SHP77 treated with DMSO at 0.1 percent for 48 hours (cell line): ENCODE measurements at places on chromosomes 4 and X.
A peak's percentile ranks its signal among the peaks of the same experiment; 100 is the strongest.

DNA sequence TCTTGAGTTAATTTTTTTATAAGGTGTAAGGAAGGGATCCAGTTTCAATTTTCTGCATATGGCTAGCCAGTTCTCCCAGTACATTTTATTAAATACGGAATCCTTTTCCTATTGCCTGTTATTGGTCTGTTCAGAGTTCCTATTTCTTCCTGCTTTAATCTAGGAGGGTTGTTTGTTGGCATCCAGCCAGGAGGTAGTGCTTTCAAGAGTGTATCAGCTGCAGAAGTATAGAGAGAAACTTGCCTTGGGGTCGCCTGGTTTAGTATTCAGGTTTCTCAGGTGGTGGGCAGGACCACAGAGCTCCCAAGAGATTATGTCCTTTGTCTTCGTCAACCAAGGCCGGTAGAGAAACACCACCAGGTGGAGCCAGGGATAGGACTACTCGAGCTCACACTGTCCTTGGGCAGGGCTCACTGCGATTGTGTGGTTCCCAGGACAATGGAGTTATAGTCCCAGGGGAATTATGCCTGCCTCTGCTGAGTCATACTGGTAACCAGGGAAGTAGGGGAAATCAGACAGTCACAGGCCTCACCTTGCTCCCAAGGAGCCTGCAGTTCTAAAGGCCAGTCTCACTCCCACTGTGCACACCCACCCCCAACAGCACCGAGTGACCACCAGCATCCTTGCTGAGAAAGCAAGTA is 168.1 kb downstream of the VSIG4 start:
- no peak for DNase-seq

DNA sequence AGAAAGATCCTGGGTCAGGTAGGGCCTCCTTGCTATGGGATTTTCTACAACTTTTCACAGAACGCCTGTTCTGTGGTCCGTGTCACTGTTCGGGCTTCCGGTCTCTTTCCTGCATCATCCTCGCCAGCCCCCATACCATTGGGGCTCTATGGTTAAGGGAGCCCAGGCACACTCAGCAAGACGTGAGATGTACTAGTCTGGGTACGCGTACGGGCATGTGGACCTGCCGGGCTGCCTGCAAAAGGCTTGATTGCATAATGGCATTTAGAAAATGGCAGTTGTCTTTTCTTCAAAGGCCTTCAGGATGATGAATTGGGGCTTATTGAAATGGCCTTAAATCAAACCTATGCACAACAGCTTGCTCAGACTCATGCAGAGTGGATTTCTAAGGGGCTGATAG is 86.7 kb downstream of the CNGA2 start:
- DNase-seq: no peak

- no peak for DNase-seq
Observed at GRCh38 chr4:48340276-48340964, 909 bp upstream of the SLAIN2 start.

GRCh38 chrX:117919755-117920154 is 196.9 kb downstream of the KLHL13 start:
- DNase-seq: no peak

DNA sequence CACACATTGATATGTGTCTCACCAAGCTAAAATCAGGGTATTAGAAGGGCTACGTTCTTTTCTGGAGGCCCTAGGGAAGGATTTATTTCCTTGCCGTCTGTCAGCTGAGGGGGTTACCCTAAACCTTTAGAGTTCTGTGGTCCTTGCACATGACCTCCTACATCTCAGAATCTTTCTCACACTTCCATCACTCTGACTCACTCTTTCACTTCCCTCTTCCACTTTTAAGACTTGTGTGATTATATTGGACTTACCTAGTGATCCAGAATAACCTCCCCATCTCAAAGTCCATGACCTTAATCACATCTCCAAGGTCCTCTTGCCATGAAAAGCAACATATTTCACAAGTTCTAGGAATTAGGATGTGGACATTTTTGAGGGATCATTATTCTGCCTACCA is 53.6 kb upstream of the FUNDC1 start:
- DNase-seq: no peak

DNA sequence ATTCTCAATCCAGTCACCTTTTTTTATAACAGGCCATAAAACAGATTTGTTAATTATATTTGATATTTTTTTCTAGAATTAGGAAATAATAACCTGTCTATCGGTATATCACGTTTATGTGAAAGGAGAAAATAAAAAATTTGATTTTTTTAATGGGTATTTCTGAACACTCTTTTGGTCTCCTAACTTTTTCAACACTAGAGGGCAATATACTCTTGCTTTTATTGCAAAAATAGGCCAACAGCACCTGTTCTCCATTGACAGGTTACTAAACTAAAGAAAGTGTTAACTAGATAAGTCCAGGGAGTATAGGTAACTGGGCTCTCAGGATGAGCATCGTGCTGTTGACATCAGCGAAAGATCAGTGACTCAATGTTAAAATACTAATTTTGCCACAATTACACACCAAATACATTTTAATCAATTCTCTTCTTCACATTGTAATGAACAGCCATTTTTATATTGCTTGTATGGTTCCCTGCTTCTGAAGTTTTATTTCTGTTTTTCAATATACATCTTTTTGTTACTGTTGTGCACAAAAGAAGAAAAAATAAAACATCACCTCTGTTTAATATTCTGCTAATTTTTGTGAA is 22.8 kb downstream of the NDST4 start:
- peak; percentile 37 for DNase-seq

GRCh38 chr4:110837896-110838450 is 215.1 kb upstream of the PITX2 start:
- DNase-seq: no peak

- DNase-seq: no peak
Observed at GRCh38 chr4:153159728-153160221, 44.5 kb upstream of the TRIM2 start.

- no peak for DNase-seq
Observed at GRCh38 chrX:13498238-13498637, 71.2 kb upstream of the EGFL6 start.

GRCh38 chr4:76977736-76978350 is 28.3 kb downstream of the SEPTIN11 start:
- no peak for DNase-seq

GRCh38 chr4:8307714-8308113 is 38.2 kb downstream of the HTRA3 start:
- DNase-seq: no peak

- DNase-seq: no peak
Observed at GRCh38 chrX:43876680-43877079, 5.6 kb downstream of the MAOB start.

GRCh38 chr4:1404573-1405253 is 1.5 kb downstream of the NKX1-1 start:
- no peak for DNase-seq

DNA sequence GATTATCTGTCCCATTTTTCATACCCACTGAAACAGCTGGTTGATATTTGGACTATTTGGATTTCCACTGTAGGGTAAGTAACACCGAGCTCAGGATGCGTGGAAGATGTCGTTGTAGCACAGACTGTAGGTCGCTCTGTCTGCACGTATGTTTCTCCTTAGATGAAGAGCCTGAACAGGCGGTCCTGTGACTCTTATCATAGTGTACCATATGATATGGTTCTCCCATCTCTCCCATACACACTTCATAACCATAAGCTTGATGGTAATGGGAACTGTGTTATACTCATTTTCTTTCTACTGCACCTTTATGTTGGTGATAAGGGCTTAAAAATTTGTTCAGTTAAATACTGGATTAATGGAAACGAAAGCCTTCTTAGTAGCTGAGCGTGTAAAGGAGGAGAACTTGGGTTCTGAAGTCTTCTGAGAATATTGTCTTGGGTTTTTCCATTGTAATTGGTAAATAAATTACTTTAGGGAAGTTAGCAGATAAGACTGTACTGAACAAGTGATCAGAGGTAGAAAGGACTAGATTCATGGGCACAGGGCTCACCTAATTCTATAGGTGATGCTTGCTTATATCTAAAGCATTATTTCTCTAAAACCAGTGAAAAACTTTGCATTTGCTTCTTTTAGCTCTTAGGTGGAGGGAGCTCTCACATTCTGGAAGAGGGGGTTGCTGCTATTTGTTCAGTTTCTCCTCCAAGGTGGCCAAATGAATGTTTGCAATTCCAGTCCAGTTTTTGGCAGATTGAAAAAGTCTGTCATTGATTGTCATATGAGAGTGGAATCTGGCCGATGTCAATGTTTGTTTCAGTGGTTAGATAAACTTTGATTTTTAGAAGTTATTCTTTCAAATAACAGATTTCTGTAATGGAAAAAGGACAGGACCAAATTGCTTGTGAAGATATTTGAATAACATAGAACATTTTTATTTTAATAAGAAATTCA is 15.8 kb downstream of the SMAD1 start:
- DNase-seq: no peak

- no peak for DNase-seq
Observed at GRCh38 chrX:143934542-143934941, 50.7 kb downstream of the UBE2NL start.

- DNase-seq: no peak
Observed at GRCh38 chr4:118712872-118713271, 27.7 kb downstream of the METTL14 start.

GRCh38 chr4:8281519-8282133 is 12.1 kb downstream of the HTRA3 start:
- no peak for DNase-seq

DNA sequence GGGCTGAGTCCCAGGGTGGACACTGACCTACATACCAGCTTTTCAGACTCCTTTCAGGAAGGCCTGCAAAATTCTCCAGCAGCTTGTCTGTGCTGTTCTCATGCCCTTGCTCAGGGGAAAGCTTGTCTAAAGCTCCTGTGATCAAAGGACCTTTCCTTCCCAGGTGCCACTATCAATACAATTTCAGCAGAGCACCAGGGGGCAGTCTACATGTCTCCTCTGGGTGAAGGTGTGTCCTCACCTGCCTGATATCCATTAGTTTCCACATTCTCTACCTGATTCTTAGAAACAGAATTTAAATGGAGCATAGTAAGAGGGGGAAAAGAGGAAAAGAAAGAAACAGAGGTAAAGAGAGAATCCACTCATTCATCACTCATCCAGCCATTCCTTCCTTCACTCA is 114.2 kb downstream of the PPARGC1A start:
- DNase-seq: no peak

- no peak for DNase-seq
Observed at GRCh38 chr4:110518889-110519490, 43.0 kb downstream of the ENPEP start.

DNA sequence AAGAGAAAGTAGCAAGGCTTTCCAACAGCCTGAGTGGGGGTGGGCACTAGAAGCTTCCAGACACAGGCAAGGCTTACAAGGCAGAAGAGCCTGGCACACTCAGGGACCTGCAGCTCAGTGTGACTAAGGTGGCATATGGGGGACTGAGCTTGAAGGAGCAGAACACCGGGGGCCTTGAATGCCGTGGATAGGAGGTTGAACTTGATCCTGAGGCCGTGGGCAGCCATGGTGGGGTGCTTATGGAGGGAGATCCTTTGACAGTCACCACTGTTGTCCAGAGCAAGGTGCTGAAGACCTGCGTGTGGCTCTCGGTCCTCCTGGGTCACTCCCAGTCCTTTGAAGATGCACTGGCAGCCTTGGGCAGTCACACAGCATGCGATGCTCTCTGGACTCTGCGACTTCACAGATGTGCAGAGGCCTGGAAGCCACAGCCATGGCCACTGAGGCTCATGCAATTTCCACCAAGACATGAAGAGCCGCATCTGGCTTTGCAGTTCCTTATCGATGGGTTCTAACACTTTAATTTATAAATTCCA is 18.3 kb downstream of the C4orf50 start:
- DNase-seq: no peak

DNA sequence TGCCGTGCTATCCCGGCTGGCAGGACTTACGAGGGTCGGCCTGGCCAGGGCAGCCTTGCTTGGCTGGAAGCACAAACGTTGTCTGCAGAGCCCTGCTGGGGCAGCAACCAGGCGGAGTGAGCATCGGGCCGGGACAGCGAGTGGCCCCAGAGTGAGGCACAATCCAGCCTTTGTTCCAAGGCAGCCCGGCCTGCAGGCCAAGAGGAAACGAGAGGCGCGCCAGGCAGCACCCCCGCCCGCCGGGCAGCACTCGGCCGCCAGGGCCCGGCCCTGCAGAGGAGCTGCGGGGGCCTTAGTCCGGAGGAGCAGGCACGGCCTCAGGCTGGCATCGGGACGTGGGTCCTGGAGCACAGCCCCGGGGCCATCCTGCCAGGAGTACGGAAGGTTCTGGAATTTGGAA is 24.1 kb downstream of the FGFRL1 start:
- DNase-seq: no peak

GRCh38 chr4:160492181-160492580 is 1389.3 kb downstream of the RAPGEF2 start:
- no peak for DNase-seq

GRCh38 chrX:103442536-103442901 is 66.2 kb downstream of the BEX3 start:
- no peak for DNase-seq

DNA sequence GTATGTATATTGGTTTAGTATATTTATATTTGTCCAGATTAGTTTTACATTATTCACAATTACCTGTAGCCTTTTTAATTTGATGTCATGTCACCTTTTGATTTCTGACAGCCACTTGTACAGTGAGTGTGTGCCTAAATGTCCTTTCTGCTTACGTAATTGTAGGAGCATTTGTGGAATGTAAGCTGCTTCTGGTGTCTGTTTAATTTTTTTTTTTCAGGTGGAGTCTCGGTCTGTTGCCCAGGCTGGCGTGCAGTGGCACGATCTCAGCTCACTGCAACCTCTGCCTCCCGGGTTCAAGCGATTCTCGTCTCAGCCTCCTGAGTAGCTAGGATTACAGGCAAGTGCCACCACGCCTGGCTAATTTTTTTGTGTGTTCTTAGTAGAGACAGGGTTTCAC is 91.2 kb upstream of the XAGE2 start:
- DNase-seq: no peak

- no peak for DNase-seq
Observed at GRCh38 chrX:25285598-25285997, 269.8 kb upstream of the ARX start.

DNA sequence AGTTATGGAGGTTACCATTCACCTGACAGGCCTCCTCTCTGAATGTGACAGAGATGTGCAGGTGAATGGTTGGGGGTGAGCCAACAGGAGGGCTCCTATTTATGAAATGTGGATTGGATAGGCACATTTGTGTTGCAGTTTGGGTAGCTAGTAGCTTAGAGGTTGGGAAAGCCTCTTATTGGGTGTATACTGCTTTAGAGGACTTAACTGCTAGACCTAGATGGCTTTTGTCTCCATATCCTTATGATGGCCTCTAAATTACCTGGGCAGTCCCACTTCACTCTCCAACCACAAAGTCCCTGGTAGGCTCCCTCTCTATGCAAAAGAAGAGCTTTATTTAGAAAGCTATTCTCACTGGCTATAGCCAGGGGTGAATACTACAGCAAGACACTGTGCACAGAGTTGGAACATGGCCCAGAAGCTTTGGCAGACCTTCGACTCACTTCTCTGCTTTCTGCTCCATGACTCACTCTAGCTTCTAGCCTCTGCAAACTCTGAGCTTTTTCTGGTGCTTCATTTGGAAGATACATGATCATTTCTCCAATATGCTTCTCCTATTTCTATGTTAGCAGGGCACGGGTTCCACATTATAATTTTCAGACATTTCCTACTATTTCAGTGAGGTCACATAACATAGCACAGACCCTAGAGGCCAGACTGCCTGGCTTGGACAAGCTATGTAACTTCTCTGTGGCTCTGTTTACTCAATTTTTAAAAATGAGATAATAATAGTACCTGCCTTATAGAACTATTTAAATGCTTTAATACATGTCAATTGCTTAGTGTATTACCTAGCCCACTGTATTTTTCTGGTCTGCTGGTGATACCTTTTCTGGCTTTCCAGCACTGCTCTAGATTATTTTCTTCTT is 6.0 kb upstream of the VGLL1 start:
- DNase-seq: no peak

- DNase-seq: no peak
Observed at GRCh38 chrX:40088803-40089540, 8.8 kb downstream of the BCOR start.

- DNase-seq: peak; percentile 66
Observed at GRCh38 chr4:67106861-67107460, 438.3 kb downstream of the CENPC start.
